Naive thymus-derived CD8-positive, alpha-beta T cell (primary cell): ENCODE measurements at places on chromosomes 16 and 17. TPM values are rescaled to one million over a fixed set of nuclear protein-coding genes. Genes with fewer than 3 reads are reported as not detected.

C17orf78 gene
- not detected for polyA plus RNA-seq

DNA sequence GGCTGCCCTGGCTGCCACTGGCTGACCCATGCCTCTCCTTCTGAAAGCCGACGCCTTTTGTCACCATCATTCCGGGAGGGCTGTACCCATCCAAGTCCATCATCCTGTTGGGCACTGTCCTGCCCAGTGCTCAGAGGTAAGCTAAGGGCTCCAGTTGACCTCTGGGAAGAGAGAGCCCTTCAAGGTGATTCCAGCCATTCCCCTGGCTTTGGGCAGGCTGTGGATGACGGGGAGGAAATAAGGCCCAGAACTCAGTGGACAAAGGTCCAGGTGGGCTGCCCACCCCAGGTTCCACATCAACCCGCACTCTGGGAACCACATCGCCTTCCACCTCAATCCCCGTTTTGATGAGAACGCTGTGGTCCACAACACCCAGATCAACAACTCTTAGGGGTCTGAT is 45.8 kb downstream of the NOS2 start:
- DNase-seq = no peak
- H3K4me3 ChIP-seq = no peak overlapping the region
- no peaks in the 10 kb centered on the region for H3K27me3 ChIP-seq
- no peaks in the 10 kb centered on the region for H3K36me3 ChIP-seq

- no peaks in the 10 kb centered on the region for H3K36me3 ChIP-seq
- no peak for DNase-seq
- peaks cover 19% of the 10 kb centered on the region for H3K27me3 ChIP-seq
These were observed 4.1 kb downstream of the USH1G start for GRCh38 chr17:74918906-74919305.

DNA sequence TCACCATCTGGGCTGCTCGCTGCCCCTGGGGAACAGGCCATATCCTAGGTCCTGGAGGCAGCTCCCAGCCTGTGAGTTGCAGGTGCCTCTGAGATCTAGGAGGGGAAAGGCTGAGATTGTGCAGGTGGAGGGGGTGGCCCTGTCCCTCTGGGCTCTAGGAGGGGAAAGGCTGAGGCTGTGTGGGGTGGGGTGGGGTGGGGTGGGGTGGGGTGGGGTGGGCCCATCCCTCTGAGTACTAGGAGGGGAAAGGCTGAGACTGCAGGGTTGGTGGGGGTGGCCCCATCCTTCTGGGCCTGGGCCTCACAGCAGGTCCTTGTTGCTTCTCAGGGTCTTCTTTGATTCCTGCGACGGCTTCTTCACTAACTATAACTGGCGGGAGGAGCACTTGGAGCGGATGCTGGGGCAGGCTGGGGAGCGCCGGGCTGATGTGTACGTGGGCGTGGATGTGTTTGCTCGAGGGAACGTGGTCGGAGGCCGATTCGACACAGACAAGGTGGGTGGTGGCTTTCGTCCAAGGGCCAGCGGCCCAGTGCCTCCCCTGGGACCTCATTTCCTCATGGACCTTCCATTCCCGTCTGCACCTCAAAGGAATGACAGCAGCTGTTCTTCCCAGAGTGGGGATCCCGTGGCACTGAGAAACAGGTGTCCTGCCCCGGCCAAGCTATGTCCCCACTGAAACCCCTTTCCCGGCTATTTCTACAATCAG is 7.1 kb downstream of the ENGASE start:
- no peaks in the 10 kb centered on the region for H3K27me3 ChIP-seq
- H3K36me3 ChIP-seq = peaks cover 8% of the 10 kb centered on the region
- H3K4me3 ChIP-seq = no peak overlapping the region
- no peak for DNase-seq
- peaks cover 3% of the 10 kb centered on the region for H3K4me1 ChIP-seq
- no peak overlapping the region for H3K27ac ChIP-seq
